ENCODE measurements at places on chromosomes 6 and 20.

DNA sequence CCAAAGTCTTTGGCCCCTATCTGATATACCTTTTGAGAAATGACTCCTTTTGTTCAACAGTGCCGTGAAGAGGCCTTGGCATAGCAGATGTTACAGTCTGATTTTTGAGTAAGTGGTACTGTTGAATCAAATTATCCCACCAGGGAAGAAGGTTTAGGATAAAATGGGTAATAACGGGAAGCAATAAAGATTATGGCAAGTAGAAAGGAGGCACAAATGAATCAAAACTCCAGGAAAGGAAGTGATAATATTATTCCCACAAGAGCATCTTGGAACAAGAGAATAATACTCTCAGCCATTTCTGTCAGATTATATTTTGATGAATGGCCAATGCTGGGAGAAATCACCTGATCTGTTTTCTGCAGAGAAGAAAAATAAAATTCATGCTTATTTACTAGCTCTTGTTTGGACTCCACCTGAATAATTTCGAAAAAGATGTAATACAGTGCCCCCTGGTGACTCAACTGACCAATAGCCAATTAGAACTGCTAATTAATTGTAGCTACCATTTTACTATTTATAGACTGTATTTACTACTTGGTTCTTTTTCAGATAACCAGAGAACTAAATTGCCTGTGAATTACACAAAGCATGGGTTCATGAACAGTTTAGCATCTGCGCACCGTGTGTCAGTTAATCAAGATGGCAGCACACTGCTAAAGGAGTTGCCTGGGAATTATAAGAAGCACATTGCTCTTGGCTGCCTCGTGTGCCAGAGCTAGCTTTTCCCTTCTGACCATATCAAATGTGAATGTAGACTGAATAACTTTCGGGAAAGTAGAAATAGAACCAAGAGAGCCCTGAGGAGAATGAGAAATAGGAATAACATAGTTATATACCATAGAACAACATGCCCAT lies 78.5 kb upstream of the TRDN start:
- DNase-seq, result peak; percentile 12

DNA sequence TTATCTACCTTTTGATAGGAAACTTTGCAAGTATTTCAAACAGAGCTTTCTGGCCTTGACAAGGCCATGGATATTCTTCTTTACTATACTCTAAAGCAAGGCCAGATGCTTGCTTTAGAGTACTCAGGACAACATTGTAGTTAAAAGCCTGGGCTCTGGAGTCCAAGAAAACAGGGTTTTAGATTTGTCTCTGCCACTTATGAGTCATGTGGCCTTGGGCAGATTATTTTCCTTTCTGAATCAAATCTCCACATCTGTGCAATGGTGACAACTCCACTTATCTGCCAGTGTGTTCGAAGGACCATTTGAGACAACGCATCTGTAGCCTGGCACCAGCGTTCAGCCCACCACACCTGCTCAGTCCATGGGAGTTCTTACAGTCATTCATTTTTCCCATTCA lies 265.9 kb upstream of the RIN2 start:
- DNase-seq, result no peak

DNA sequence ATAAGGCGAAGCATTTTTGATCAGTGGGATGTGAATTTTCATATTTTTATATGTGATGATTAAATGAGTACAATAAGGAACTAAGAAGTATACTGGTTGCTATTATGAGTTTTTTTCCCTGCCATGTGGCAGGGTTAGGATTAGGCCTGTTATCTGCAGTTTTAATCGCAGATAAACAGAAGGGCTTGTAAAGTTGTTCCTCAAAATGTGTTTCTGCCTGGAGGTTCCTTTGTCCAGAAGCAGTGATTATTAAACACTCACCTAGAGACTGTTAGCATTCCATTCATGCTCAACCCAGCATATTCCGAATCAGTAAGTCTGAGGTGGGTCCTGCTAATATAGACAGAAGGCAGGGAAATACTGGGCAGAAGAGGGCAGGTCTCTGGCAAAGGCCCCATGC lies 316.0 kb downstream of the CLIC5 start:
- DNase-seq, result no peak

- no peak for DNase-seq
Observed at GRCh38 chr20:13322621-13323020, 101.5 kb downstream of the ISM1 start.

- no peak for DNase-seq
Observed at GRCh38 chr6:95670011-95670463, 92.7 kb downstream of the MANEA start.

DNA sequence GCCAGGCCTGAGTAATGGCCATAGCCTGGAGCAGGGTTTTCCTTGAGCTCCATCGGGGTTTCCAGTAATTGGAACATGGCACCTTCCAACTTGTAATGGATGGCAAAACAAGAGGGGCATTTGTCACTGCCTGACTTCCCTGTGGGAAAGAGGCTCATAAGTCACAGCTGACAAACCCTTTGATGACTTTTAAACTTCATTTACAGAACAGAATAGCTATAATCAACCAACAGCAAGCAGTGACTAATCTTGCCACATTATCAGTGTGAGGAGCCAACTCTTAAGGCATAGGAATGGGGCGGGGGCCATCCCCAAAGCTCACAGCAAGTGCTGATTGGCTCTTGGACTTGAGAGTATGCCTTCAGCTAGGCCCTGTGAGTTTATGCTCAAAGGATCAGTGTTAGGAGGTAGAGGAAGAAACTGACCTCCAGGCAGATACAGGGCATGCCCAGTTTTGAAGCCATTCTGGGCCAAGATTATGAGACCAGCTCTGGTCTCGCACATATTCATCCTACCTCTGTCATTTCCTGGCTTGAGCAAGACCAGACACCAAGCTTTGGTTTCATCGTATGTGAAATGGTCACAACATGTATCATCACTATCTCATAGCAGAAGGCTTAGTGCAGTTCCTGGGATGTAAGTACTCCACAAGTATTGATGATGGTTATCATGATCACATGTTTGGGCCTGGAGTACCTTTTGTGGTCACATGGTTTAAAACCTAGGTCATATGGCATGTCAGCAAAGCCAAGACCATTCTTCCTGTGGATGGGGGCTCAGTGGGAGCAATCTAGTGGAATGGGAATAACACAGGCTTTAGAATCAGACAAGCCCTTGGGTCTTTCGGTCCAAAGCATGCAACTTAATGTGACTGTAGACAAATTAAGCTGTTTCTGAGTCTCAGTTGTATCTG lies 49.2 kb downstream of the EIF2S2 start:
- DNase-seq, result no peak

DNA sequence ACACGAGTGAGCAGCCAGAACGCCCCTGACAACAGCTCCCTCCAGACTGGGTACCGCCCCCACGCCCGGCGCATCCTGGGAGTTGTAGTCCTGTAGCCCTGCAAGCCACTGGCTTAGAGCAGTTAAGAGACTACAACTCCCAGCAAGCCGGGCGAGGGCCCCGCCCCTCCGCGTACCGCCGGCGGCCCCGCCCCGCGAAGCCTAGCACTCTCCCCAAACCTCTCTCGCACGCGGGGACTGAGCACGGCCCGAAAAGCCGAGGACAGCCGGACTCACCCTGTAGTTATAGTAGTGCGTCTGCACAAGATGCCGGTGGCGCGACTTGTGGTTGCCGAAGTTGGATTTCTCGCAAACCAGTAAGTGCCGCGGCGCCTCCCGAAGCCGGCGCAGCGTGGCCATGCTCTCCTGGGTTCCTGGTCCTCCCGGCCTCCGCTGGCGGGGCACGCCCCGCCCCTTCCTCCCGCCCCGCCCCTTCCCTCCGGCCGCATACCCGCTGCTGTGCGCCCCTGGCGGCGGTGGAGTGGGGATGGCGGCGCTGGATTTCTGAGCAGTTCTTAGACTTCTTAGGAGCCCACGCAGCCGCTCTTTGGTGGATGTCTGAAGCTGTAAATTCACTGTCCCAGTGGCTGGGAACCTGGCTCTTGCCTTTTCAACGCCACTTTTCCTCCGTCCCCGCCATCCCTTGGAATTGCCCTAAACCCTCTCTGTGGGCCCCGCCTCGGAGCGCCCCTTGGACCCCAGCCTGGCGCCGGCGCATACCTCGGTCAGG lies at the start of gene RPP40:
TSS of gene RPP40 (minus strand) at position 434 of the 769 bp plus-strand sequence. CDS start at position 399, 35 bp downstream.
- DNase-seq, result peak; percentile 98

GRCh38 chr6:147639279-147639678 lies 130.8 kb downstream of the SAMD5 start:
- DNase-seq, result no peak

DNA sequence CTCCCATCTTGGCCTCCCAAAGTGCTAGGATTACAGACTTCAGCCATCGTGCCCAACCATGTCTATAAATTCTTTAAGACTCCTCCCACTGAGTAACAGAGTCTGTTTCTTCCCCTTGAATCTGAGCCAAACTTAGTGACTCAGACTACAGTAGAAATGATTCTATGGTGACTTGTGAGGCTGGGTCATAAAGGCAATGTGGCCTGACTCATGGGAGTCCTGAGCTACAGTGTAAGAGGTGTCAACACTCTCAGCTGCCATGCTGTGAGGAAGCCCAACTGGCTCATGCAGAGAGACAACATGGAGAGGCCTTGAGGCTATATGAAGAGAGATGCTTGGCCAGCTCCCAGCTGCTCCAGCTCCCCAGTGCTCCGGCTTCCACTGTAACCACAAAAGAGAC lies 5.2 kb upstream of the NRSN2 start:
- DNase-seq, result no peak

- DNase-seq, result no peak
Observed at GRCh38 chr6:170075659-170076223, 215.1 kb downstream of the DLL1 start.

- DNase-seq, result peak; percentile 46
Observed at GRCh38 chr6:225121-225721, 67.1 kb upstream of the DUSP22 start.

DNA sequence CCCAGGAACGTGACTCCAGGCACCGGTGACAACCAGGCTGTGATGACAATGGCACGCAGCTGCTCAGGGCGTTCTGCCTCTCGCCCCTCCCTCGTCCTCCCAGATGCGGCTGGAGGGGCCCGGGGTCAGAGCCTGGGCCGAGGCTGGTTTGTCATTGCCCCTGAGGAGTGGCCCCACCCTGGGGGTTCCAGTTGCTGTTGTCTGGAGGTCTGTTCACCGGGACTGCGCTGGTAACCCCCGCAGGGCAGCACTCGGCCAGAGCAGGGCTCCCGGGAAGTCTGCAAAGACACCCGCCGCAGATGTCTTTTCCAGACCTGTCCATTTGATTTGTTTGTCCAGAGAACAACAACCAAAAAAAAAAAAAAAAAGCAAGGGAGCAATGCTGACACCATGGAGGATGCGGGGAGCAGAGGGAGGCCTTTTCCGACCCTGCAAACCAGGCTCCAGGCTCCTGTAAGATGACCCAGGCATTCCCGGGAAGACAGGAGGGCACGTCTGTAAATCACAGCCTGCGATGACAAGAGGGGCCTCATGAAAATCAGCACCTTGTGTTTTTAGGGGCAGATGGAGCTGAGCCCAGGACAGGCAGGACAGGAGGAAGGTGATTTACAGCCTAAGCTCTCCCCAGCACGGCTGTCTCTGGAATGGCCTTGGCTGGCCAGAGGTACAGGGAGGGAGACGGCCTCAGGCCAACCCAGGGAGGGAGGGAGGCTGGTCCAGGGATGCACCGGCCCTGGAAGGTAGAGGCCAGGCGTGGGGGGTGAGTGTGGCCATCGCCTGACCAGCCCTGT lies 189.3 kb downstream of the ERMARD start:
- DNase-seq, result no peak

Measured in CD4-positive, alpha-beta T cell treated with Interleukin-10 for 1 hour (primary cell).